ENCODE measurements at places on chromosomes 7 and 10.

- DNase-seq = no peak
Observed at GRCh38 chr10:84632866-84633265, 304.5 kb downstream of the CCSER2 start.

DNA sequence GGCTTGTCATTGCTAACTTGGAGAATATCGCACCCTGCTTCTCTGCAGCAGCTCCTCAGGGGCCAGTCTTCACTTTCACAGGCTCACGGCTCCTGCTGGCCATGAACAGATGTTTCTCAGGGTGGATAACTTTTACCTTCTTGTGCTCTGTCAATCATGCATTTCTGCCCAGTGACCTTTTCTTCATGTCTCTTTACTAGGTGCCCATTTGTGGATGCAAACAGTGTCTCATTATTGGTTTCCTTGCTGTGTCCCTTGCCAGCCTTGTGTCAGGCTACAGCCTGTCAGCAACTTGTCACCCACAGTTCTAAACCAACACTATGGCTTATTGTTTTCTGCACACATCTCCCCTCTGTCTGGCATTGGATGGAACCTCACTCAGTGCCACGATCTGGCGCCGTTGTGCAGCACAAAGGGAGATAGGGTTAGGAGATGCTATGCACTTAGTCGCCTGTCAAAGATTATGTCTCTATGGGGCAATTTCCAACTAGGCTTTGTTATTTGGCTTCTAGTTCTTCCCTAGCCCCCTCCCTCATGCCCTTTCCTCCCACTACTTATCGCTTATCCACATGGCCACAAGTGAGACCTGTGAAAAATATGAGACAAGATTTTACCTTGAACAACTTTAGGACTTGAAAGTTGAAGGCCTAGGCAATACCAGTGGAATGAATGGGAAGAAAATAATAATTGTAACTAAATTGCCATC lies 45.7 kb upstream of the NXPH1 start:
- DNase-seq = no peak

DNA sequence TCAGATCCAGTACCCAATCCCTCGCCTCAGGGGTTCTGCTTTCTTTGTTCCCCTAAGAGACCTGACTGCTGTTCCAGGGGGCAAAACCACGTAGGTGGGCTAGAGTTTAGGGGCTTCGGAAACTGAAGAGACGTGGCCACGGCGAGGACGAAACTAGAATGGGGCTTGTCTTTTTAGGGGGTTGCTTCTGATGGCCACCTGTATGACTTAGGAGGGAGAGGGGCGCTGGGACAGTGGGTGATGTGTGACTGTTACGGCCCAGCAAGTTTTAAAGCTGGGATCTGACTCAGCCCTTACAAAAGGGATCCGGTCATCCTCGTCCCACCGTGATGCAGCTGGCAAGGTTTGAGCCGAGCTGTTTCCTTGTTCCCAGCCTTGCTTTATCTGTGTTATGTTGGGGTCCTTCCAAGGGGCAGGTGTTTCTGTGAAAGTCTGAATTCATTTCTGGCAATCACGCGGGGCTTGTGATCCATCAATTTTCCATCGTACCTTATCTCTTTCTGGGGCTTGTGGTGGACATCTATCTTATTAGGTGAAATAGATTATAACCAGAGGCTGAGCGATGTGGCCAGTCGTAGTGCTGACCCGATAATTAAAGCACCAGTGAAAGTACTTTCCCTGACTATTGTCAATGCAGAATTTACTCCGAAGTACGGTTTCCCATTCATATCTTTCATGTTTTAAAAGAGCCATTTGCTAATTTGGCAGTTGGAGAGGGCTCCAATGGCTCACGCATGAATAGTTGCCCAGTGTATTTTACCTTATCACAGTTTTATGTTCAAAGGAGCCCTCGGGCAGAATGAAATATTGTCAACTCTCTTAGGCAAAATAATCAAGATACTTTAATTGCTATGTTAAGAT lies 830 bp downstream of the MET start:
- DNase-seq = no peak

DNA sequence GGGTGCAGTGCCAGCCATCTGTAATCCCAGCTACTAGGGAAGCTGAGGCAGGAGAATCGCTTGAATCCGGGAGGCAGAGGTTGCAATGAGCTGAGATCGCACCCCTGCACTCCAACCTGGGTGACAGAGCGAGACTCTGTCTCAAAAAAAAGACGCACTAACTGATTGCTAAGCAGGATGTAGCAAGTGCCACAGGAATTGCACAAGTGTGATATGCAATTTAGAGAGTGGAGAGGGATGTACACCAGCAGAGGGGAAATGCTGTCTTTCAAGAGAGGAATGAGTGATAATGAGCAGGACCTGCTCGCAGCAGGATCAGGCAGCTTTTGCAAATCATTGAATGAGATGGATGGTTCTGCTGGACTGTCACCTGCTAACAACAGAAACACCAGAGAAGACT lies 13.3 kb upstream of the SLC16A12 start:
- no peak for DNase-seq

DNA sequence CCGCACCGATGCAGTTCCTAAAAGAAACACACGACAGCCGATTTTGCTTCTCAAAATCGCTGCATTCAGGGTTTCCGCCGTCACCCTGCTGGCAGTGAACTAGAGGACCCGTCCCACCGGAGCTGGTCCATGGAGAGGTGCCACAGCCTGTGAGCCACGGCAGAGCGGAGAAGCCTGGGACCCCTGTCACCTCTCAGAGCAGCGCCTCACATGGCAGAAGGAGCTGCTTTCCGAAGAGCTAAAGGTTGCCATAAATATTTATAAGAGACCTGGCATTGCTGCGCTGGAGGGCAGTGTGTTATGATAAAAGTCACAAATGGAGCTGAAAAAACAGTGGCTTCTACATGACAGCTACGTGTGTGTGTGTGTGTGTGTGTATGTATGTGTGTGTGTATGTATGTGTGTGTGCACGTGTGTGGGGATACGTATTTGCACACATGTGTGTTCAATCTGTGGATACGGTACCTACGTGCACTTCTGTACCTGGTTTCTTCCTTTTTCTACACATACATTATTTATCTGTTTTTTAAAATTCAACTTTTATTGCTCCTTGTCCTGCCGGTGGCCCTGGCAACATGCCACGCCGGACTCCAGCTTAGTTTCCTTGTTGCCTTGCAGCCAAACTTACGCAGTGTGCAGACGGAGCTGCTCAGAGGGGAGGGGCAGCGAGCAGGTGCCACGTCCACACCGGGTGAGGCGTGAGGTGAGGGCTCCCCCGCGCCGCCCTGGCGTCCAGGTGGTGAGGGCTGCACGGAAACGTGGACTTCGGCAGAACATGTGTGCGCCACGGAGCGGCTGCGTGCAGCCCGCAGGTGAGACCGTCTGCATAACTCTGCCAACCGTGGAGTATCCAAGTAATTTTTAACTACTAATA lies 115.2 kb upstream of the PITRM1 start:
- DNase-seq = no peak

GRCh38 chr10:48444861-48445841 lies 138.7 kb downstream of the MAPK8 start:
- no peak for DNase-seq

DNA sequence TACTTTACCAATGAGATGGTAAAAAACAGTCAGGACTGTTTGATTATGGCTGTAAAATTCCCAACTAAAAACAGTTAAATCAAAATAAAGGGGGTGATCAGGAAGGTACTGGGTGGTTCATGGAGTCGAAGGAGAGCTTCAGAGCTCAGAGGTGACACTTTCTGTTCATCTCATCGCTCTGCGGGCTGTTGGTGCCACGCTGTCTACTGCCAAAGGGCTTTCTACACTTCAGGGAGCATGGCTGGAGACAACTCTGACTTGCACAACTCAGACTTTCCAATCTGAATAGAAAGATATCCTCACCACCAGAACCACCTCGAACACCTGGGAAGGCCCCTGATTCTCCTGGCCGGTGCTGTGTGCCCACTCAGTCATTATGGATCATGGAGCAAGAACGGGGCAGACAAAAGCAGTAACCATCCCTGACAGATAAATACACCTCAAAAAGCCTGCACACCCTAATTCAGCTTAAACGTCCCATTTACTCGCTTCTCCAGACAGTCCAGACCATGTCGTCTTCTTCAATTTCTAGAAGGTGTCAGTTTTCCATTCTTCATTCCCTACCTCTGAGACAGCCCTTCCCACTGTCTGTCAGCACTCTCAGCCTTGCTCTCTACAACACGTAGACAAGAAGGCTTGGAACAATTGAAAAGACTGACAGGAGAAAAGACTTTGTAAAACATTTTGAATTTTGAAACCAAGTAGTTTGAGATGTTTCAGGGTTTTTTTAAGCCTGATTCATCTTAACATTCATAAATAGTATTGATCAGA lies 348.7 kb upstream of the NFE2L3 start:
- no peak for DNase-seq

DNA sequence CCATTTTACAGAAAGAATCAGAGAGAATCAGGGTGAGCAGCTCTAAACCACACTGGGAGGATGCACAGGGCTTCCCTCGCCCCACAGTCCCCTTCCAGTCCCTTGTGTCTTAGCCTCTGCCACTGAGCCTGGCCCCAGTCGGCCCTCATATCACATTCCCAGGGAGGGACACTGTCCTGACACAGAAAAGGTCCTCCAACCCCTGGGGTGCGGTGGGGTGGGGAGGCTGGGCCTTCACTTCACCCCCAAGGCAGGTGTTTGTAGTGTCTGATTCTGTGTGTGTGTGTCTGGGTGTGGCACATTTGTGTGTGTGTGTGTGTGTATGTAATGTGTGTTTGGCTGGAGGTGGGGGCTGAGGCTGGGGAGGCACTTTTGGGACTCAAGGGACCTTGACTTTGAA lies 1.8 kb upstream of the KCP start:
- no peak for DNase-seq

- DNase-seq = no peak
Observed at GRCh38 chr10:24783504-24783903, 59.8 kb upstream of the ARHGAP21 start.

- no peak for DNase-seq
Observed at GRCh38 chr10:122285506-122286444, 14.7 kb downstream of the BTBD16 start.

DNA sequence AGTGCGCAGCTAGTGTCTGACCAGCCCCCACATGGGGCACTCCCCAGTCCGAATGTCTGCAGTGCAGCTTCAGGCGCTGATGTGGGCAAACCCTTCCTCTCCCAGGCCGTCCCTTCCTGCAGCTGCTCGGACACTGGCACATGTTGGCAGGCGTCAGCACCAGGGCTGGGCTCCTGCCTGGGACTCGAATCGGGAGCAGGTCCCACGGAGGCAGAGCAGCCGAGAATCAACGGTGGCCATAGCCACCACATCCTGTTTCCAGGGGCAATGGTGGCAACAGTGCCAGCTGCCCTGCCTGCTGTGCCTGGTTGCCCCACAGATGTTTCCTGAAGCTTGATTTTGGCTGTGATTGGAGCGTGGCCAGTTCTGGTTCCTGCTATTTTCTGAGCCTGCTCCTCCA lies 65.8 kb downstream of the MGMT start:
- no peak for DNase-seq

DNA sequence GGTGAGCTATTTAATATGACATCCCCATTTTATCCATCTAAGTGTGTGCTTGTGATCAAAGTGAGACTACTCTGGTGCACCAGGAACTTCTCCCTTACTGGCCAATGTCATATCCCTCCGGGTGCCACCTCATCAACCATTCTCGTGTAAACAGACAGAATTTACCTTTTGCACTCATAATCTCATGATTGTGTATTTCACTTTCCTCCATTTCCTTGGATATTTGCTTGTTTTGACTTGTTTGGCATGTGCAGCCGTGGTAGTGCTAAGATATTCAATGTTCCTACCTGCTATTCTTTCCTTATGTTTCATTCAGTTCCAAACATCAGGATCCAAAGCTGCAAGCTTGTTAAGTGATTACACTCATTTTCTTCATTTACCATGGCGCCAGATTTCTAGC lies 280.5 kb upstream of the SP8 start:
- DNase-seq = no peak

- DNase-seq = no peak
Observed at GRCh38 chr10:72013202-72013945, 49.2 kb downstream of the CHST3 start.

- DNase-seq = peak; percentile 53
Observed at GRCh38 chr7:107711301-107711700, 32.6 kb upstream of the CBLL1 start.

DNA sequence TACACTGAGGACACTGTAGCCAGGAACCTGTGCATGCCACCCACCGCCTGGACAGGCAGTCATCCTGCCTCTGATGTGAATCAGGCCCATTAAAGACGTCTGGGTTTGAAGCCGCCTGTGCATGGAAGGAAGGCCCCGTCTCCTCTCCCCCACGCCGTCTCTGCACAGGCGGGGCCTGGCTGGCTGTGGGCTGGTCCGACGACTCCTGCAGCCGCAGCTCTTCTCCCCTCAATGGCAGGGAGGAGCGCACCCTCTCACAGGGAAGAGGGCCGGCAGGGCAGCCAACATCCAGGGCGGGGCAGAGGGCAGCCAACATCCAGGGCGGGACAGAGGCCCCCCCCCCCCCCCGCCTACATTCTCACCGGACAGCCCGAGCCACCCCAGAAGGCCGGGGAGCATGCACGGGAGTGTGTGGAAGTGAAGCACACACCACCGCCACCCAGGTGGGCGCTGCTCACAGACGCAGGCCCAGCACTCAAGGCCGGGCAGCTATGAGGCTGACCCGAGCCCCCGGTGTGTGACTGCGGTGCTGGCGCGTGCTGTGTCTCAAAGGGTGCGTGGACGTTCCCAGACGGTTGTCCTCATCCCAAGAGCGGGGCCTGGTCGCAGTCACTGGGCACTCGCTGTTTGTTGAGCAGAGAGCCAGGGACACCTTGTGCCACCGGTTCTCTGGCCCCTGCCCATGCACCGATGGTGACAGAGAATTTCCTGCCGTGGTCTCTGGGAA lies 19.1 kb downstream of the DPYSL4 start:
- no peak for DNase-seq
